ENCODE measurements at places on chromosomes 6 and 20.

DNA sequence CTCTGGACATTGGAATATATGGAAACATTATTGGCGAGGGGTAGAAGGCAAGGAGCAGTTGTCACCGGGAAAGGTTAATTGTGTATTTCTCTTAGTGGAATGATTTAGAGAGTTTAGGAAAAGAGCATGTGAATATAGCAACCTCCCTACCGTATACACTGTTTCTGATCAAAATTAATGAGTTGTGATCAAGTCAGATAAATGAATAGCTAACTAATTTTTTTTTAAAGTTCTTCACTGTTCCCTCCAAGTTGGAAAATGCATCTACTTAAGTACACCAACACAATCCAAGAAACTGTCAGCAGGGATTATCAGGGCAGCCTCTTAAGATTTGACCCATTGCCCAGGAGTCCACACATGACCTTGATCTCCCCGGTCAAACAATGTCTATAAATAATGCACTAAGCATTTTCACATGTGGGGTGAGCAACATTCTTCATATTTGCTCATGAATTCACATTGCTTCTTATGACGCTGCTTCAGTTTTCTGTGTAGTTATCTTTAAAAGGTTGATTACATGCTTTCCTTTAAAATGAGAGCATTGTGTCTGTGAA is 680.8 kb upstream of the NRSN1 start:
- no peak for DNase-seq

- no peak for DNase-seq
These were observed 164.8 kb downstream of the TFAP2C start for GRCh38 chr20:56793916-56794315.

GRCh38 chr20:7010527-7010926 is 243.0 kb downstream of the BMP2 start:
- no peak for DNase-seq

DNA sequence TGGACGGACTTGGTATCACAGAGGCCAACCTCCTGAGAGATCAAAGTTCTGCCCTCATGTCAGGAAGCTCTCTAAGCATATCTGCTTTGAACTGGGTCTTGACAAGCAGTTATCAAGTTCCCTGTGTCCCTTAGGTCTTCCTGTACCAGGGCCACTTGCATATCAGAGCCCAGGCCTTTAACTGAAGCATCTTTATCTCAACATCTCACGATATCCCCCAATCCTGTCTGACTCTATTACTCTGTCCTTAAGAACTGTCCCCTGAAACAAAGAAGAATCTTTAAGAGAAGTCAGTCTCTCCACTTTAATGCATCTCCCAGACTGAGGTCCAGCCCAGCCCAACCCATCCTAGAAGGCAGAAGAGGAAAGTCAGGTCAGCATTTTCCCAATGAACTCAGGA is 8.2 kb downstream of the MAS1L start:
- no peak for DNase-seq

- no peak for DNase-seq
These were observed 56.8 kb downstream of the PHACTR3 start for GRCh38 chr20:59661153-59661552.
